Tibial artery (tissue), 4 donors: ENCODE measurements at places on chromosomes 2 and 18.
A peak's percentile ranks its signal among the peaks of the same experiment; 100 is the strongest.

DNA sequence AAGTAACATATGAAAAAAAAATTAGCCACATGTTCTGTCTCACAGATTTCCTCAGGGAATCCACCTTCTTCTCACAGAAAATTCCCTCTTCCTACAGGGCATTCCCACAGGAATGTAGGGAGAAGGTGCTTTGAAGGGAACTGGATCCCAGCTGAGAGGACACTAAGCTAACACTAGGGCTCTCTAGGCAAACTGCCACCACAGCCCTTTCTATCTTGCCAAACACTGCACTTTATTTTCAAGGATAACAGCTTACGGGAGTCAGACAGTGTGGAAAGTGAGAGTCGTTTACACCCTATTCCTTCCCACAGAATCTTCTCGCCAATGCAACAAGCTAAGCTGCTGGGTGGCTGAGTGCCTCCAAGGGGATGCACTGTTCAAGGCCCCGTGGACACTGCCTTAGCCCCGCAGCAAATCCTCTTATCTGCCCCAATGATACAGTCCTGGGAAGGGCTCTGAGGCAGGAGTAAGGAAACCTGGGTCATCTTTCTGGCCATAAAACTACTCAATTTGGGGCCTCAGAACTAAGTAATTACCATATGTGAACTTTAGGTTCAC lies 76.9 kb downstream of the CCDC93 start:
- no peak for DNase-seq

DNA sequence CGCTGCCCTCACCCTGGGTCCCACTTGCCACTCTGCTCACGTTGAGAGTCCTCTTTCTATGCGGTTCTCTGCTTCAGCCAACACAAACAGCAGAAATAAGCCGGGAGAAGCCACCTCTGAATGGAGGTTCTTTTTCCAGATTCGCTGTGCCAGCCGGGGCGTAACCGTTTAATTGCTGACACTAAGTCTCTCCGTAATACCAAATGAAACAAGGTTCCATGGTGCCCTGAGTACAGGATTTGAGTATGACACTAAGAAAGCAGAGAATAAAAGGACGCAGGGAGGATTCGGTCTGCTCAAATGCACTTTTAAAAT lies 37.6 kb downstream of the CTIF start:
- no peak for DNase-seq

DNA sequence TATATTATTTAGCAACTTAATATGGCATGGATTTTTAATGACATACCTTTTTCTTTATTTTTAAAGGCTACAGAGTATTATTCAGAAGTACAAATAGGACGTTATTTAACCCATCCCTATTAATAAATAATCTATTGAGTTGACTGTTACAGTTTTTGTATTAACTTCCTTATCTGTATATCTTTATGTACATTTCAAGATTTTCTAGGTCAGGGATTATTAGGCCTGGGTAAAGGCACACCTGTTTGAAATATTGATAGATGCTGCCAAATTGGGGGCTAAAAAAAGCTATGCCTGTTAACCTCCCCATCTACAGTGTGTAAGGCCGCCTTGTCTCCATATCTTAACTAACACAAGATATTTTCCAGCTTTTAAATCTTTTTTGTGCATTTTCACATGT lies 6.6 kb downstream of the NPAS2 start:
- DNase-seq = no peak

DNA sequence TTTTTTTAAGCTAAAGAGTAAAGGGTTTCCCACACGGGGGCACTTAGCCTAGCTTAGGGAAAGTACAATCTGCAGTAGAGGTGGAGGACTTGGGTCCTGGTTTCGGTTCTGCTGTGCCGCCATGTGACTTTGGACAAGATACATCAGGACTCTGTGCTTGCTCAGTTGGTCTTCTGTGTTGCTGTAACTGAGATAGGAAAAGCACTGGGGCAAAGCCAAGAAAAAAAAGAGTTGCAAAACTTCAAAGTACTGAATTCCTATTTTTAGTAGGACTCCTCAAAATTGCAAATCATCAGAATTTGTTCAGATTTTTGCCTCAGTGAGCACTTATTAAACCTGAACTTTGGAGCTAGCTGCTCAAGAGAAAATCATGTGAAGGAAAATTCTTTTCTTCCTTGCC lies 96.3 kb upstream of the STON1 start:
- peak; percentile 53 for DNase-seq

DNA sequence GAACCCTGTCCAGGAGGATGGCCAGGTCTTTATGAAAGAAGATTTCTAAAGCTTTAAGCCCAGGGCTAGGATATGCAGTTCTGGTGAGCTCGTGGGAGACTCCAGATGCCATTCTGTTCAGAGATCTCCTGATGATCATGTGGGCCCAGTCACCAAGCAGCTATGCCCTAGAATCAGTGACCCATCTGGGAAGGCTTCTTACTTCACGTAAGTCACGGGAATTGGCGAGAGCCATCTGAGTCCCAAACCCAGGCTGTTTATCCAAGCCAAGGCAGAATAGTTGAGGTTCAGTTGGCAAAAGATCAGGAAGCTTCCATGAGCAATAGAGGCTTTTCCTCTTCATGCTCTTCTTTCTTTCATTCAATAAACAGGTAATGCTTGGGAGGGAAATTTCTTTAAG lies 23.9 kb downstream of the ANTXR1 start:
- DNase-seq = no peak

- no peak for DNase-seq
Measured at GRCh38 chr2:62443886-62444285, 62.1 kb downstream of the TMEM17 start.

GRCh38 chr2:3959372-3959771 lies 256.0 kb downstream of the DCDC2C start:
- DNase-seq = no peak

GRCh38 chr2:197952540-197953202 lies 148.3 kb downstream of the PLCL1 start:
- no peak for DNase-seq

- DNase-seq = no peak
Measured at GRCh38 chr18:60022671-60023276, 123.0 kb downstream of the PMAIP1 start.

GRCh38 chr2:81835321-81836000 lies 1530.9 kb upstream of the LRRTM1 start:
- DNase-seq = no peak

DNA sequence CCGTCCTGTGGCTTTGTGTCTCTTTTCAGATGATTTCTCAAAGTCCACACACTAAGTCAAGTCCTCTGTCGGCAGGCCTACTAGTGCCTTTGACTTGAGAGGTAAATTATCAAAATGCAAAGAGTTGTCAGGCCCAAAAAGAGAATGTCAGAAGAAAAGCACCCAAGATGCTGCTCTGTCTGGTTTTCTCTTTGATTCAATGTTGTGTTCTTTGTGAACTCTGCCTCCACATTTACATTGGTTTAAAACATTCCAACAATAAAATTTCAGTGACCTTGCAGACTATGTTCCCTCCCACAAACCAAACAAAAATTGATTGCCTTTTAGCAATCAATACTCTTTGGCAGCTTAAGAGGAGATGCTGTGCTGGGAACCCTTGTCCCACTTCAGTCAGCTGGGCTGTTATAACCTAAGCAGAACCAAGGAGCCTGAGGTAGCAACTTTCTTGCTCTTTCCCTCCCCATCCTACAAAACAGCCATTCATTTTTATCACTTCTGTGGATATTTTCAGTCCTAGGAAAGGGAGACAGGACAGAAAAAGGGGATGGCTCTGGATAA lies 19.6 kb upstream of the SATB2 start:
- no peak for DNase-seq

DNA sequence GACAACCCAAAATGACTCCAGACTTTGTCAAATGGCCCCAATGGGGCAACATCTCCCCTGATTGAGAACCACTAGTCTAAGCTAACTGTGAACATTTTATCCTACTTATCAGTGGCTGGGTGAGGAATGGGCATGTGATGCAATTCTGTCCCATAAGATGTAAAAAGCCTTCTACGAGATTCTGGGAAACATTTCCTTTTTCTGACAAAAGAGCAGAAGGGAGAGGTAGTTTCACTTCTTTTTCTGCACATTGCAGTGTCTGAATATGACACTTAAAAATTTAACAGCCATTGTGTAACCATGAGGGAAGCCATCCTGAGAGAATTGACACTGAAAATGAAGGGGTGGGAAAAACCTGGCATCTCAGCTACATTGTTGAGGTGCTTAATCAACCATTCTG lies 17.3 kb upstream of the MARCHF4 start:
- DNase-seq = no peak

GRCh38 chr2:70751881-70752280 lies 16.1 kb downstream of the ADD2 start:
- no peak for DNase-seq

DNA sequence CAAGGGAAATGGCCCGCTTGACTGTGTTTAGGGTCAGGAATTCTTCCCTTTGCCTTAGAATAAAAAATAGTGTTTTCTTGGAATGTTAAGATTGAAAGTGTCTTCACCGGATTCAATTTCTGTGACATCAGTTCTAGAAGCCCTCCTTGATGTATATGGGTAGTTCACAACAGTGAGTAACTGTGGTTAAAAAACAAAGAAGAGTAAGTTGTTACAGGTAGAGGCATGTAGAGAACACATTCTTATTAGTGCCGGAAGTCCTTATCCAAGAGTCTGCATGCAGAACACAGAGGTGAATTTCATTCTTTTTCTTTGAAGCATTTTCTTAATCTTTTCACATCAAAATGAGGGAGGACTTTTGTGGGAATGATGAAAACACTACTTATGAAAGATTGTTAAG lies 105.5 kb downstream of the FMNL2 start:
- no peak for DNase-seq

GRCh38 chr2:148459377-148459778 lies 185.2 kb upstream of the EPC2 start:
- no peak for DNase-seq

GRCh38 chr18:23068570-23069310 lies 66.5 kb upstream of the CABLES1 start:
- DNase-seq = no peak

DNA sequence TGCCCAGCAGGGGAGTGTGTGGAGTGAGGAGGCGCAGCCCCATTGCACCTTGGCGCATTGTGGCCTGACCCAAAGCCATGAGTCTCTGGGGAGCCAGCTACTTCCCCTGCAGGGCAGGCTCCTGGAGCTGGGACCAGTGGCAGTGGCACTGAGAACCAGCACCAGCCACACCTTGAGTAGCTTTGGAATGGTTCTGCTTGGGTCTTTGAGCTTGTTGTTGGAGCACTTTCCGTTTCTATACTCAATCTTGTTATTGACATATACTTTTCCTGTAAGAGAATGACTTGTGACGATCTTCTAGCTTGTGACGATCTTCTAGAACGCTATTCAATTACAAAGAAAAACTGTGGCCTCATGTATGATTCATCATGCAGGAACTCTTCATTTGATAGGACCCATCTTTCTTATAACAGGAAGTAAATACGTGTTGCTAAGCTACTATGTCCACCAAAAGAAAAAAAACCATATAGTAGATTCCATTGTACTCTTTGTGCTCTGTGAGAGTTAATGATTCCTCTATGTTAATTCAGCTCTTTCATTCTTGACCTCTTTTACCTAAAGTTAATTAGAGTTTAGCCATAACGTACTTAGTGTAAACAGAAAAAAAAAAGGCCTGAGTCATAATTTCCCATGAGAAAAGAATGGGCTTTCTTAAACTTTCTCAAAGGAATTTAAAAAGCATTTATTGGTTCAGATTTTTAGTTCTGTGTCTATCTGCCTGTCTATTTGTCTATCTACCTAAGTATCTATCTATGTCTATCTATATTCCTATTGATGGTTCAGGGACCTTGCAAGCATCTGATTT lies 113.1 kb downstream of the GATA6 start:
- DNase-seq = no peak

DNA sequence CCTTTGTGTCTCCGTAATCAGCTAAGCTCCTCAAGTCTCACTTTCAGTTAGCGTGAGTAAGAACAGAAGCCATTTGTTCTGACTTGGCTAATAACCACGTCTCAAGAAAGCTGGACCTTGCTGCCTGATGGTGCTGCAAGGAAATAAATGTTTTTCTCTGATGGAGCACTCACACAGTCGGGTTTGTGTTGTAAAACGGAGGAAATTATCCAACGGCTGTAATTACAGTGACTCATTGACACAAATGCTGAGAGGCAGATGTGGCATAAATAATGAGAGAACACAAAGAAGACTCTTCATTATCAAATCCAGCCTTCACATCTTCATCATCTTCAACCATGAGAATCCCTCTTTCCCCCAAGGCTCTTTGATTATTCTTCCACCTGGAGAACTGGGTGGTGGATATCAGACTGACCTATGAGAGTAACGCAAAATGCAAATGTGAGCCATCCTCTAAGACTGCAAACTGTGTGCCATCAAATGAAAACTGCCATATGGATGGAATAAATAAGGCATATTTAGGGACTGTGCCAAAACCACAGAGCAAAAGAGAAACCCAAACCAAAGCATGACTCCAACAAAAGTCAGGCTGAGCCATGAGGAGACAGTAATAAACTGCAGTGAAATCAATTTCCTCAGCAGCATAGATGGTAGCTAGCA lies 252.6 kb downstream of the RND3 start:
- DNase-seq = no peak

- DNase-seq = no peak
Measured at GRCh38 chr18:10455726-10456453, 1.5 kb downstream of the APCDD1 start.

- DNase-seq = no peak
Measured at GRCh38 chr18:25244924-25245698, 106.9 kb downstream of the ZNF521 start.

GRCh38 chr2:221502270-221503010 lies 69.7 kb downstream of the EPHA4 start:
- DNase-seq = no peak

- no peak for DNase-seq
Measured at GRCh38 chr2:159706385-159706980, 5.8 kb upstream of the MARCHF7 start.

GRCh38 chr2:171109571-171109970 lies 51.1 kb downstream of the TLK1 start:
- DNase-seq = no peak

DNA sequence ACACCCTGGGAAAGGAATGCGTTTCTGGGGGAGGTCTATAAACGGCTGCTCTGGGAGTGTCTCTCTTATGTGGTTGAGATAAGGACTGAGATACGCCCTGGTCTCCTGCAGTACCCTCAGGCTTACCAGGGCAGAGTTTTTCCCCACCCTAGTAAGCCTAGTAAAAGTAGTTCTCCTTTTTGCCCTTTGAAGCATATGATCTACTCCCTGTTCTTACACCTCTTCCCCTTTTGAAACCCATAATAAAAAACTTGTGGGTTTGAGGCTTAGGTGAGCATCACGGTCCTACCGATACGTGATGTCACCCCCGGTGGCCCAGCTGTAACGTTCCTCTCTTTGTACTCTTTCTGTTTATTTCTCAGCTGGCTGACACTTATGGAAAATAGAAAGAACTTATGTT lies 97.4 kb downstream of the FSIP2 start:
- no peak for DNase-seq

GRCh38 chr18:55510809-55511208 lies 77.2 kb downstream of the TCF4 start:
- DNase-seq = no peak

DNA sequence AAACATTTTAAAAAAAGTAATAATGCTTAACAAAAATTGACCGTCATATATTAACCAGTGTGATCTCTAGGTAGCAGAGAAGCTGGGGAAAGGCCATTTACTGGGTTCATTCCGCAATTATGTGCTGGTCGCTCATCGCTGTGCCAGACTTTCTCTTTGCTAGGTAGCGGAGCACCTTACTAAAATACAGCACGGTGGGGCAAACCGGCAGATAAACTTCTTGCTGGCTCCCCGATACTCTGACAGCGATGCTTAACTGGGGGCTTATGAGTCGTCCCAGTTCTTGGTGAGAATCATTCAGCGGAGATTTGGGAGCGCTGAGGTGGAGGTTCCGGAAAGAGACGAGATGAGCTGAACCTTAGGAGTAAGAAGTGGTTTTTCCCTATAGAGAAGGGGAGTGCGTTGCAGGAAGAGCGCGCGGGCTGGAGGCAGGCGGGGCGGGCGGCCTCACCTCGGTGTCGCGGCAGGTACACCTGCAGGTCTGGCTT lies 605 bp downstream of the C2orf68 start:
- DNase-seq = no peak
